ENCODE measurements at places on chromosomes 5 and 9.

- DNase-seq = no peak
These were observed 1134.3 kb upstream of the C9orf72 start for GRCh38 chr9:28707616-28708015.

GRCh38 chr5:149030392-149030791 lies 32.5 kb downstream of the SH3TC2 start:
- no peak for DNase-seq

GRCh38 chr9:70136632-70137031 lies 93.0 kb downstream of the MAMDC2 start:
- no peak for DNase-seq

DNA sequence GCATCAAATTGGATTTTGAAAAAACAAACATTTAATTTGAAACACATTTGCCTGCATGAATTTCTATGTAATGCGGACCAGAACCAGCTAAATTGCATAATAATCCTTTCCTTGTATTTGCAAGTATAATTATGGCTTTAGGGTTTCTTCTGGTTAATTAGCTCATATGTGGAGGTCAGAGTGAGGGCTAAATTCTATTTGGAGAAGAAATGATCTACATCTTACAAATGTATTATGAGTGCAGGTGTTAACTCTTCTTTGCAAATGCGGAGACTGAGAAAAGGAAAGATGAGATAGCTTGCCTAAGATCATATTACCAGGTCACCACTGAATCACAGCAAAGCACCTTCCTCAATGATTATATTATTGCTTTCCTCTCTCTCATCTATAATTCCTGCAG lies 194.7 kb downstream of the CDH9 start:
- DNase-seq = no peak

GRCh38 chr5:173807181-173807655 lies 80.9 kb upstream of the CPEB4 start:
- DNase-seq = no peak

- no peak for DNase-seq
These were observed 101.7 kb upstream of the TLX3 start for GRCh38 chr5:171207256-171207847.

- DNase-seq = no peak
These were observed 202.7 kb downstream of the PBX3 start for GRCh38 chr9:125949703-125950460.

DNA sequence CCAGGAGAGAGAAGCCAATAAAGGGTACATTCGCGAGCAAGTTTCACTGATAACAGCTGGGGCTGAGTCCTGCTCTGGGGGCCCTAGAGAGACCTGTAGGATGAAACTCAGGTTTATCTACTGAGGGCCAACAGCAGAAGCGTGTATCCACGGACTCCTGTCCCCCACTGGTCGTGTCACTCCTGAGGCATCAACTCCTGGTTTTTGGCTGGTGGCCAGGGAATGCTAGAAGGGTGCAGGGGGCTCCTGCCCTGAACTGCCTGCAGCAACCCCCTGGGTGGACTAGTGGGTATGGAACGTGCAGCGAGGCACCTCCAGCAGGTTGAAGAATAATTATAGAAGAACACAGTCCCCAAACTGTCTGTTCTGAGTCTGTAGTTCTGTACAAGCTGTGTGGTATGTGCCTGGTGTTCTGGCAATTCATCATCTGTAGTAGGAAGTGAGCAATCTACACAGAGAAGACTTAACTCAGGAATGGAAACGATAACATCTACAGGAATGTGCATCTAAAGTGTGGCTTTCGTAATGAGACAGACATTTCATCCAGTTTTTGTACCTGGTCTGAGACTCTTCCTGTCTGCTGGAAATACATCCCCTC lies 64.5 kb upstream of the GNA14 start:
- no peak for DNase-seq

DNA sequence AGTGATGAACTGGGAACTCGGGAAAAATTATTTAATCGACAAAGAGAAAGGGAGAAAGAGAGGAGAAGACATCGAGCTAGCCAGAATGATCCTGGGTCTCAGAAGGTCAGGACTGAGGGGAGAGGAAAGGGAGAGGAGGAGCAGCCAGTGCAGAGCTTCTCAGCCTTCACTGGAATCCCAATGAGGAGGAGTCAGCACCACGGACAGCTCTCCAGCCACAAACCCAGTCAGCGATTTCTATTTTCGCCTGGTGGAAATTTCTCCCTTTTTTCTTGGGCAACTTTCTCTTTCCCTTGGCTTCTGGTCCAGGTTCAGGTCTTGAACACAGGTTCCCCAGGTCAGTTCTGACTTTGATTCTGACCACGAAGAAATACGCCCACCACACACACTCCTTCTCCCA lies 1.6 kb upstream of the BRINP1 start:
- no peak for DNase-seq

DNA sequence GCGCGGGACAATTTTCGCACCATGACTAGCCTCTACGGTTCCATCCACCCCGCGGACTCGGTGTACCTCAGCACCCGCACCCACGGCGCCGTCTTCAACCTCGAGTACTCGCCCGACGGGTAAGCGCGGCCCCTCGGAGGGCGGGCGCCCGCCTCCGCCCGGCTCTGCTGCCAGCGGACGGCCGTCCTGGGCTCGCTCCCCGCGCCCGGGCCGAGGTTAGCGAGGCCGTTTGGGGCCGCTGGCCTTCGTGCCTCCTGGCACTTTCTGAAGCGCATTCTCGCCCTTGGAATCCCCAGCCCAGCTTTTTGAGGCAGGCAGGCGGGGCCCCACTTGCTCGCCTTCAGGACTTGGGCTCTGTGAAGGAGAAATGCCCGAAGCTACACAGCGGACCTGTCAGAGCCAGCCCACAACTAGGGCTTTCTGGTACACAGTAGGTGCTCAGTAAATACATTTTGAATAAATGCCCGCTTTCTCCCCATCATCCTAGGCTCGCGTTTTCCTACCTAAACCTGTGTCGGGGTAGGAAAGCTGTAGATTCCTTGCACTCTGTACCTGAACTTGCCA lies 772 bp downstream of the DCAF10 start:
- DNase-seq = no peak

- DNase-seq = no peak
These were observed 163.4 kb upstream of the IL12B start for GRCh38 chr5:159493696-159494095.

DNA sequence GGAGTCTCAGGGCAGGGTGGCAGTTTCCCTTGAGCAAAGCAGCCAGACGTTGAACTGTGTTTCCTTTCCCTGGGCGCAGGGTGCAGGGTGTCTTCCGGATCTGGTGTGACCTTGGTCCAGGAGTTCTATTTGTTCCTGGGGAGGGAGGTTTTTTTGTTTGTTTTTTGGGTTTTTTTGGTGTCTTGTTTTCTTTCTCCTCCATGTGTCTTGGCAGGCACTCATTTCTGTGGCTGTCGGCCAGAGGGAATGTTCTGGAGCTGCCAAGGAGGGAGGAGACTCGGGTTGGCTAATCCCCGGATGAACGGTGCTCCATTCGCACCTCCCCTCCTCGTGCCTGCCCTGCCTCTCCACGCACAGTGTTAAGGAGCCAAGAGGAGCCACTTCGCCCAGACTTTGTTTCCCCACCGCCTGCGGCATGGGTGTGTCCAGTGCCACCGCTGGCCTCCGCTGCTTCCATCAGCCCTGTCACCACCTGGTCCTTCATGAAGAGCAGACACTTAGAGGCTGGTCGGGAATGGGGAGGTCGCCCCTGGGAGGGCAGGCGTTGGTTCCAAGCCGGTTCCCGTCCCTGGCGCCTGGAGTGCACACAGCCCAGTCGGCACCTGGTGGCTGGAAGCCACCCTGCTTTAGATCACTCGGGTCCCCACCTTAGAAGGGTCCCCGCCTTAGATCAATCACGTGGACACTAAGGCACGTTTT lies 3.5 kb upstream of the PHYHD1 start:
- no peak for DNase-seq

DNA sequence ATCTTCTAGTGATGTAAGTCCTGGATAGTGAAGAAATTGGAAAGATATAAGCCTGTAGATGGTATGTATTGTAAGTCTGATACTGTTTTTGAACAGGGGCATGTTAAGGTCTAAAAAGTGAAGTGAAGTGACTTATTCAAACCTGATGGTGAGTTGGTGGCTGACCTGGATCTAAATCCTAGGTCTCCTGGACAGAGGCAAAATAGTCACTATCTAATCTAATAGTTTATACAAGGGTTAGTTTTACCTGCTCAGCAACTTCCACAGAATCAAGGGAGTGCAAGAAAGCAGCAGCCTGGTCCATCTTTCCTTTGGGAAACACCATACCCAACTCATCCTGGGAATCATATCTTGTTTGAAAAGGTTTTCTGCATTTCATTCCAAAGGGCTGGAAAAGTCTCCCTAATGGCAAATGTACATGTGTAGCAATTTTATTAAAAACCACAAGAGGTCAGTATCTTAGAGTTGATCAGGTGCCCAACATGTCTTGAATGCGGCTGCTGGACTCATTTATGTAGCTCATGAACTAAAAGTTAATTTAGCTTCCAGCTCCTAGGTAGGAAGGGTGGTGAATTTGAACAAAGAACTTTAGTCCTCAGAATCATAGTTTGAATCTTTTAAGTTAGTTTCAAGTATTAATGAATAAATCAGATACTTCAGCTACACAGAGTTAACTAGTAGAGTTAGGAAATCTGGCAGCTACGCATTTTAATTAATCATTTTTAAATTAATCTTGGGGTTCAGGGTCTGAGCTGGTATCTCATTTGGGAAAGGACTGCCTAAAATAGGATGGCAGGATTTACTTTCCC lies 26.0 kb downstream of the SKP2 start:
- DNase-seq = no peak

GRCh38 chr9:133635533-133636531 lies at the start of gene DBH:
Gene DBH, plus strand, starts transcription at chr9:133636363. Its CDS starts 9 bp downstream, at chr9:133636372.
- no peak for DNase-seq

DNA sequence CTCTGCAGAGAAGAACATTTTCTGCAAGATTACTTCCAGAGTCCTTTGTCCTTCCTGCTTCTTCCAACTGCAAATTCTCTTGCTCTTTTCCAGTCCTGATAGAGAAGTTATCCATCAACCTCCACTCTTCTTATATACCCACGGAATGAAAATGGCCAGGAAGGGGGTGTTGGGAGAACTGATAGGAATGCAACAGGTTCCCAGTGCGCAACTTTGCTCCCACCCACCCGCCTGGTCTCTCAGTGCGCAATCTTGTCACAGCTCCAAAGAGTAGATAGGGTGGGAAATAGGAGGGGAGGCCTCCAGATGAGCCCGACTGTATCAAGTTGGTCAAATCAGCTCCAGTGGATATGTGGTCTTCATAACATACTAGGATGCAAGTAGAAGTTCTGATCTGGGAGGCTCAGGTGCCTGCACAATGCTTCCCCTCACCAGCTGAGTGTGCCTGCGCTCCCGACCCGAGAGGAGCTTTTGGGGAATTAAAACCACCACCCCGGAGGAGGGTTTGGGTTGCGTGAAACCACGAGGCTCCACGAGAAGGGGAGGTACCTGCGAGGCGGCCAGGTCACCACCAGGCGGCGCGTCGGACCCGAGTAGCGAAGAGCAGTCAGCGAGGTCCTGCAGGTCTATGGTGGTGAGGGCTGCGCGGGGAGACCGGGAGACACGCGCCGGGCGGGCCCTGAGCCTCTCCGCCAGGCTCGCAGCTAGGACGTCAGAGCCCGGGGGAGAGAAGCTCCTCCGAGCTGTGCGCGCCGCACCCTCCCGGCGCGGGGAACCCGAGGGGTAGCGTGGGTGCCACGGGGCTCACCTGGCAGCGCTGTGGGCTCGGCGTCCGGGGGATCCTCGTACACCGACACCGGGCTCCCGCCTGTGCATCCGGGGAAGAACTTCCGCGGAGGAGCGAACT lies 835 bp downstream of the MCIDAS start:
- no peak for DNase-seq

- peak; percentile 93 for DNase-seq
These were observed at the start of the genes CDC26 and PRPF4 for GRCh38 chr9:113275157-113276131. Gene CDC26, minus strand, starts transcription at chr9:113275572. Its CDS starts 3,065 bp downstream, at chr9:113272507. Gene PRPF4, plus strand, starts transcription at chr9:113275658. Its CDS starts 86 bp downstream, at chr9:113275744.

- DNase-seq = no peak
These were observed 89.7 kb upstream of the EQTN start for GRCh38 chr9:27386571-27387091.

- DNase-seq = no peak
These were observed 543.1 kb downstream of the ZNF608 start for GRCh38 chr5:124203303-124203702.

- no peak for DNase-seq
These were observed 146.5 kb downstream of the PAM start for GRCh38 chr5:102901424-102902134.

- DNase-seq = no peak
These were observed 52.4 kb downstream of the FSD1L start for GRCh38 chr9:105500108-105500766.

DNA sequence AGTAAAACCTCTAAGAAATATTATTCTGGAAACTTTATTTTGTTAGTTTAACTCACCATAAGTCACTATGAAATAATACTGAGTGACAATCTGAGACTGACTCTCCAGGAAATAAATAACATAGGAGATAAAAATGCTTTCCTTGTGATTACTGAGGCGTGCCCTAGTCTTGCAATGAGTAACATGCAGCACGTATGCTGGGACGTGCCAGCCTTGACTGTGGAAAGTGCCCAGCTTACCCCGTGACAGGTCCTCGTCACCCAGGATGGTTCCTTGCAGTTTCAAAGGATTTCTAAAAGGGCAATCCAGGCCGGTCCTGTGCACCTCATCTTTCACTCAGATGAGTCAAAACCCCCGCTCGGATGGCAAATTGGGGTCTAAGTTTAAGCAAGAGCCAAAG lies 720.8 kb upstream of the ADAMTS16 start:
- DNase-seq = no peak

DNA sequence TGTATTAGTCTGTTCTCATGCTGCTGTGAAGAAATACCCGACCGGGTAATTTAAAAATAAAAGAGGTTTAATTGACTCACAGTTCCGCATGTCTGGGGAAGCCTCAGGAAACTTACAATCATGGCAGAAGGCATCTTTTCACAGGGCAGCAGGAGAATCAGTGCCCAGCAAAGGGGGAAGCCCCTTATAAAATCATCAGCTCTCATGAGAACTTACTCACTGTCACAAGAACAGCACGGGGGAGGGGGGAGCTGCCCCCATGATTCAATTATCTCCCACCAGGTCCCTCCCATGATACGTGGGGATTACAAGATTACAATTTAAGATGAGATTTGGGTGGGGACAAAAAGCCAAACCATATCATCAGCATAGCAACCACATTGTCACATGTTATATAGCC lies 102.5 kb downstream of the GPBP1 start:
- no peak for DNase-seq

- DNase-seq = no peak
These were observed 439.9 kb upstream of the TLE4 start for GRCh38 chr9:79131824-79132377.

DNA sequence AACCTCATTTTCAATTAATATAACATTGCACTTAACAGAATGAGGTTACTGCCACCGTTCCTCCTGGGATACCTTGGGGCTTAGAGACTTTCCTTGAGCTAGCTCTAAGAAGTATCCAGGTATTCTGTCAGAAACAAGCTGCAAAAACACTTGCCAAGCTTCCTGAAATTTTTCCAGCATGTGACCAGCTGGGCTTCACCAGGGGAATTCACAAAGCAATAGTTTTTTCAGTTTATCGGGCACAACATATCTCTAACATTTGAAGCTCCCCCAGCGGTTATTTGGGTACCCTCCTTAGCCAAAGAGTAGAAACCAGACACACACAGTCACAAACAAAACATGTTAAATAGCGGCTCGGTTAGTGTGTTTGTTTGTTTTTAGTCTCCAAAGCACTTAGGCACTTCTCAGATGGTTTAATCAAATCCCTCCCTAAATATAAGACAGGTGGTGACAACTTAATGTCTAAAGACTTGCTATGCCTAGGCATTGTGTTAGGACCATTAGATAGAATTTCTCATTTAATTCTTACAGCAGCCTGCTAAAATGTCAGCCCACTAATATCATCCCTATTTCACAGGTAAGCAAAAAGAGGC lies 278.2 kb downstream of the GLIS3 start:
- DNase-seq = no peak

GRCh38 chr9:127931092-127931881 lies 710 bp upstream of the PIP5KL1 start:
- no peak for DNase-seq
